Thyroid gland (tissue), 4 donors: ENCODE measurements at places on chromosomes 4 and X. TPM values are rescaled to one million over a fixed set of nuclear protein-coding genes. Genes with fewer than 3 reads are reported as not detected.

- no peak overlapping the region for H3K27ac ChIP-seq
- H3K4me3 ChIP-seq, result no peak overlapping the region
- no peaks in the 10 kb centered on the region for H3K36me3 ChIP-seq
Measured at GRCh38 chr4:55297346-55297745, 48.7 kb upstream of the SRD5A3 start.

Gene CYP2U1
- total RNA-seq, result 13.4 TPM

Gene DNAAF6
- not detected for total RNA-seq

GRCh38 chr4:653080-653821 lies 20.8 kb downstream of the ATP5ME start:
- H3K27ac ChIP-seq, result no peak overlapping the region
- H3K4me3 ChIP-seq, result no peak overlapping the region
- DNase-seq, result no peak
- no peaks in the 10 kb centered on the region for H3K27me3 ChIP-seq
- no peaks in the 10 kb centered on the region for H3K36me3 ChIP-seq
- peaks cover 8% of the 10 kb centered on the region for H3K4me1 ChIP-seq
